HepG2 (cell line): ENCODE measurements at places on chromosomes 6 and 20.
A peak's percentile ranks its signal among the peaks of the same experiment; 100 is the strongest.

GRCh38 chr20:51560042-51560441 is 17.5 kb upstream of the NFATC2 start:
- H3K27me3 ChIP-seq, result peaks cover 65% of the 10 kb centered on the region
- H3K4me3 ChIP-seq, result no peak overlapping the region
- no peak overlapping the region for H3K27ac ChIP-seq
- H3K36me3 ChIP-seq, result no peaks in the 10 kb centered on the region

- H3K4me3 ChIP-seq, result no peak overlapping the region
- no peaks in the 10 kb centered on the region for H3K27me3 ChIP-seq
- peaks cover 15% of the 10 kb centered on the region for H3K4me1 ChIP-seq
- no peak for DNase-seq
Observed at GRCh38 chr6:42009844-42010184, 40.5 kb upstream of the TAF8 start.

DNA sequence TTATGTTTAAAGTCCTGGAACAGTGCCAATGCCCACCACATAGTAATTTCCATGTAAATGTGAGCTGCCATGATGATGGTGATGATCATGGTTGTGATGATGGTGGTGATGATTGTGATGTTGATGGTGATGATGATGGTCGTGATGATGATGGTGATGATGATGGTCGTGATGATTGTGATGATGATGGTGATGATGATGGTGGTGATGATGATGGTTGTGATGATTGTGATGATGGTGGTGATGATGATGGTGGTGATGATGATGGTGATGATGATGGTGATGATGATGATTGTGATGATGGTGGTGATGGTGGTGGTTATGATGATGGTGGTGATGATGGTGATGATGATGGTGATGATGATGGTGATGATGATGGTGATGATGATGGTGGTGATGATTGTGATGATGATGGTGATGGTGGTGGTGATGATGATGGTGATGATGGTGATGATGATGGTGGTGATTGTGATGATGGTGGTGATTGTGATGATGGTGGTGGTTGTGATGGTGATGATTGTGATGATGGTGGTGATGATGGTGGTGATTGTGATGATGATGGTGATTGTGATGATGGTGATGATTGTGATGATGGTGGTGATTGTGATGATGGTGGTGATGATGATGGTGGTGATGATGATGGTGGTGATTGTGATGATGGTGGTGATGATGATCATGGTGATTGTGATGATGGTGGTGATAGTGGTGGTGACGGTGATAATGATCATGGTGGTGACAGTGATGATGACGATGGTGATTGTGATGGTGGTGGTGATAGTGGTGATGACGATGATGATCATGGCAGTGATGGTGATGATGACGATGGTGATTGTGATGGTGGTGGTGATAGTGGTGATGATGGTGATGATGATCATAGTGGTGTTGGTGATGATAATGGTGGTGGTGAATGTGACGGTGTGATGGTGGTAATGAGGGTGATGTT is 82.3 kb downstream of the PHACTR3 start:
- no peaks in the 10 kb centered on the region for H3K4me1 ChIP-seq
- no peak overlapping the region for H3K4me3 ChIP-seq
- H3K27me3 ChIP-seq, result peaks cover 16% of the 10 kb centered on the region; the same call in 2 of the 3 replicates
- no peaks in the 10 kb centered on the region for H3K36me3 ChIP-seq

DNA sequence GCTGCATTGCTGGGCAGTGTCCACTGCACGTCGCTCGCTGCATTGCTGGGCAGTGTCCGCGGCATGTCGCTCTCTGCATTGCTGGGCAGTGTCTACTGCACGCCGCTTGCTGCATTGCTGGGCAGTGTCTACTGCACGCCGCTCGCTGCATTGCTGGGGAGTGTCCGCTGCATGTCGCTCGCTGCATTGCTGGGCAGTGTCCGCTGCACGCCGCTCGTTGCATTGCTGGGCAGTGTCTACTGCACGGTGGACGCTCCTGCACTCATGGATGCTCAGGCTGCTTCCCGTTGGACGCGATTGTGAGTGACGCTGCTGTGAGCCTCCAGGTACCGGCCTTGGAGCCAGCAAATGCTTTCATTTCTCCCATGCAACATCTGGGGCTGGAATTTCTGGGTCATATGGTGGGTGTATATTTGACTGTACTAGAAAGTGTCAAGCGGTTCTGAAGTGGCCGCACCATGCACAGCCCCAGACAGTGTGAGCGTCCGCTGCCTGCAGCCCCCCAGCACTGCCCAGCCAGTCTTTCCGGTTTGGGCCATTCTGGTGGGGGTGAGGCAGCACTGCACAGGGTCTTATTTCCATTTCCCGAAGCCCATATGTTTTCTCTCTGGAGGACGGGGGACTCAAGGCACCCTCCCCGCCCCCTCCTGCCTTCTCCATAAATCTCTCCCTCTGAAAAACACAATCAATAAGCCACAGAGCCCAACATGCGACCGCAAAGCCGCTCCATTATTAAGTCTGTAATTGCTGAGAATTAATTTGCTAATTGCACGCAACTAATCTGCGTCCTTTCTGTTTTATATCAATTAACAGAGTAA is 97.4 kb downstream of the YTHDF1 start:
- no peak overlapping the region for H3K4me3 ChIP-seq
- H3K27ac ChIP-seq, result no peak overlapping the region
- no peaks in the 10 kb centered on the region for H3K4me1 ChIP-seq
- peaks cover 11% of the 10 kb centered on the region; the same call in 1 of the 2 replicates for H3K27me3 ChIP-seq

- H3K4me3 ChIP-seq, result no peak overlapping the region
- H3K27me3 ChIP-seq, result no peaks in the 10 kb centered on the region
- no peak overlapping the region for H3K27ac ChIP-seq
- H3K36me3 ChIP-seq, result no peaks in the 10 kb centered on the region
- peak; percentile 66 for DNase-seq
- H3K4me1 ChIP-seq, result peaks cover 30% of the 10 kb centered on the region
Observed at GRCh38 chr6:27040244-27041042, 207.1 kb upstream of the PRSS16 start.

GRCh38 chr6:162270966-162271365 is 456.6 kb downstream of the PRKN start:
- H3K4me3 ChIP-seq, result no peak overlapping the region
- H3K36me3 ChIP-seq, result no peaks in the 10 kb centered on the region
- no peaks in the 10 kb centered on the region for H3K27me3 ChIP-seq
- no peak for DNase-seq
